ENCODE measurements at places on chromosomes 11 and 22.

DNA sequence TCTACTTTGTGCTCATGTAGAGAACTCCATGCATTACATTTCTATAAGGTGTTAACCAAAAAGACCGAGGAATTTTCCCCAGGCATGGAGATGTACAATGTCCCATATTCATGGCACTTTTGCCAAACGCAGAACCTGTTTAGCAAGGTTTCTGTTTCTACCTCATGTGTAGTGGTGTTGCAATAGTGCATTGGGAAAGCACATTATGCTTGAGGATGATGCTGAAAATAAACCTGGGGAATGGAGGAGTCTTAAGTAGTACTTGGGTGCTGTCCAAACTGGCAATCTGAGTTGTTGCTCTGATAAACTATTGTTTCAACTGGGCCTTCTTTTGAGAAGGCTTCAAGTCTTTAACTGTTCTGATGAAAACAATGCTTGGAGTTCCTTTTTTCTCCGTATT, 11.5 kb upstream of the MUC15 start:
- no peak for DNase-seq

DNA sequence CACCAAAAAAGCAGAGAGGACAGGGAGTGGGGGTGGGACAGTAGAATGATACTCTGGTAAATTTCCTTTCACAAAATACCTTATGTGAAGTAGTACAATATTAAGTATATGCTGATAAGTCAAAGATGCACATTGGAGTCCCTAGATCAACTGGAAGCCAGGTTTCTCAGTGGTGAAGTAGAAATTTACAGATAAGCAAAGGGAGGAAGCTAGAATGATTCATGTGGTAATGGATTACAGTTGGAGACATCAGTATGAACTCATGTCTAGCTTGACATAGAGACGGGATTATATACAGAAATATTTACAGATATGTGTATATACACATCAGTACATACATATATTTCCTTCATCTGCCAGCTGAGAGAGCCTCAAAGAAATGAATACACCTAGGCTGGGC, 21.5 kb downstream of the PLEKHB1 start:
- DNase-seq, result no peak

DNA sequence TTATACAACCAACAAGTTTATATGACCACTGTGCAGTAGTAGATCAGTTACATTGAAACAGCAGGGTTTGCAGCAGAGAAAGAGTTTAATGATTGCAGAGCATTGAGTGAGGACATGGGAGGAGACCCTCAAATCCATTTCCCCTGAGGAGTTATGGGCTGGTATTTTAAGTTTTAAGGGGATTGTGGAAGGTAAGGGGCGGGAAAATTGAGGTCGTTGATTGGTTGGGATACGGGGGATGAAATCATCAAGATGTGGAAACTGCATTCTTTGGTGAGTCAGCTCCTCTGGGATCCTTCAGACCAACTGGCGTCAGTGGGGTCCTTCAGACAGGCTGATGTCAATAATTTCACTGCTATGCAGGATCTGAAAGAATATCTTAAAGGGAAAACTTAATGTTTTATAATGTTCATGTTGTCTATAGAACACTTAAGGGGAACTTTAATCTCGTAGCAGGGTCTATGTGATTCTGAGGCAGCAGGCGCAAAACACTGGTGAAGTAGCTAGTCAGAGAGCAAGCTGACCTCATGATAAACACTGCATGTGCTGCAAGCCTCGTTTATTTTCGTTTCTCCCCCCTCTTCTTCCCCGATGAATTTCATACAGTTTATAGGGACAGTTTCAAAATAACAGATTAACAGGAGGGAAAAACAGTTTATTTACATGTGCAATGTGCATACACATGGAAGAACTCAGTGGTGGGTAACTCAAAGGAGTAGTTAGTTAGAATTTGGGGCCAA, 17.4 kb upstream of the BACE1-AS start:
- DNase-seq, result no peak

- DNase-seq, result no peak
Measured at GRCh38 chr11:119643212-119643875, 85.7 kb downstream of the NECTIN1 start.

DNA sequence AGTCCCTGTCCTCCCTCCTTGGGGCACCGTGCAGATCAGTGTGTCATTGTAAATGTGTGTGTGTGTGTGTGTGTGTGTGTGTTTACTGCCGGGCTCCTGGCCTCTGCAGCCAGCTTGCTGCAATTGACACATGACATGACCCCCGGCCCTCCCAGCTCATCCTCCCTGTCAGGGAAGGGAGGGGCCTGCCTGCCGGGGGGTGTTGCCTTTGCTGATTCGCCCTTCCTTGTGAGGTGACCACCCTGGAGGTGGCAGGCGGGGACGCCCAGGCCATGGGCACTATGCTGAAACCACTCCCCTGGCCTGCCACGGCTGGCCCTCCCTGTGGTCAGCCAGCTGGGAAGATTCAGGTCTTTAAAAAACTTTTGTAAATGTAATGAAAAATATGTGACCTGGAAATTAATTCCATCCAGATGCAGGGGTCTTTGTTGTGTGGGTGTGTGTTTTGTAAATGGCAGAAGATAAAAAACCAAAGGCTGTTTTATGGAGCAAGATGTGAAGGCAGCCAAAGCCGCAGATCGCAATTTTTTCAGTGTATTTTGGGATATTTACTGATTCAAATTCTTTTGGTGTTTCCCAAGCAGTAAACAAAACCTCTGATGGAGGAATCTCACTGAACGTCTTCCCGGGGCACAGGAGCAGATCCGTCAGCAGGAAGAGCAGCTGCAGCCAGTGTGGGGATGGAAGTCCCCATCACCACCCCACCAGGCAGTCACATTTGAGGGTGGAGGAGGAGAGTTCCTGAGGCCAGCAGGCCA, 23.2 kb downstream of the SHISAL1 start:
- no peak for DNase-seq

- no peak for DNase-seq
Measured at GRCh38 chr11:120295099-120295498, 30.0 kb upstream of the TLCD5 start.

- DNase-seq, result no peak
Measured at GRCh38 chr11:46471943-46472661, 80.5 kb upstream of the CHRM4 start.

- no peak for DNase-seq
Measured at GRCh38 chr22:41936894-41937169, 10.1 kb downstream of the CENPM start.

- no peak for DNase-seq
Measured at GRCh38 chr11:62988276-62988675, 3.5 kb upstream of the SLC22A6 start.

DNA sequence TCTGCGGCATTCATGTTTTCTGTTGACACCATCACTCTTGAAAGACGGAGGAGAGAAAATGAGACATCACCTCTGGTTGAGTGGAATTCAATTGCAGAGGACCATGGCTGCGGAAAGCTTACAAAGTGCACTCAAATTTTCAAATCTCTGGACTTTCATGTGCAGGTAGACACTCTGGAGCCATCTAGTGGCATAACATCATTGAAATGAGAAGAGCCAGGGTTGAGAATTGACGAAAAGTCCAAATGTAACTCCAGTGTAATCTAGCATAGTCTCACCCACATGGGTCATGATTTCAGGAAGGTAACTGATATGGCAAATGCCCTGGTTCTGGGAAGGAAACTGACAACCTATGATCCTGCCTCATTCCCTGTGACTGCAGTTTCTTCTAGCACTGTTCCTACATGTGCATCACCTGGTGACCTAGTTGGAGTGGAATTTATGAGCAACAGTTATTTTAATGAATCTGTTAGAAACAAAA, 687.8 kb downstream of the KCNA4 start:
- DNase-seq, result no peak

- no peak for DNase-seq
Measured at GRCh38 chr22:35742342-35743100, 24.8 kb downstream of the APOL5 start.
